ENCODE measurements at places on chromosomes 2 and 18.

- no peak for DNase-seq
Measured at GRCh38 chr2:15316370-15316814, 244.7 kb downstream of the NBAS start.

- no peak for DNase-seq
Measured at GRCh38 chr2:118425191-118425590, 336.9 kb downstream of the INSIG2 start.

- DNase-seq = no peak
Measured at GRCh38 chr2:197332641-197333040, 22.1 kb upstream of the ANKRD44 start.

GRCh38 chr2:230525682-230526081, 109.7 kb downstream of the SP100 start:
- no peak for DNase-seq

DNA sequence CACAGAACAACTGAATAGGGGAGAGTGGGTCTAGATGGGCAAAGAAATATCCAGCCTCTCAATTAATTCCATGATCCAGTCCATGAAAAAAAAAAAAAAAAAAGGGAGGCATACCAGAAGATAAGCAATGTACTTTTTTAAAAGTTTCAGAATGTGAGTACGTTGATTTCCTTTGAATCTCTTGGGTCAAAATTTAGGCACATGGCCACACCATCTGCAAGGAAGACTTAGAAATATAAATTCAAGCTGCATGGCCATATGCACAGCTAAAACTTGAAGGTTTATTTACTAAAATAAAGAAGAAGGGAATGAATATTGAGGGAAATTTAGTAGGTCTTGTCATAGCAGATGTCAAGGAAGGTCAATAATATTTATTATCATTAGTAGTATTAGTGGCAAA, 286.5 kb upstream of the CDH7 start:
- no peak for DNase-seq

- DNase-seq = no peak
Measured at GRCh38 chr2:55914786-55915185, 8.8 kb downstream of the EFEMP1 start.

- no peak for DNase-seq
Measured at GRCh38 chr2:127701651-127702394, 526 bp downstream of the SFT2D3 start.

DNA sequence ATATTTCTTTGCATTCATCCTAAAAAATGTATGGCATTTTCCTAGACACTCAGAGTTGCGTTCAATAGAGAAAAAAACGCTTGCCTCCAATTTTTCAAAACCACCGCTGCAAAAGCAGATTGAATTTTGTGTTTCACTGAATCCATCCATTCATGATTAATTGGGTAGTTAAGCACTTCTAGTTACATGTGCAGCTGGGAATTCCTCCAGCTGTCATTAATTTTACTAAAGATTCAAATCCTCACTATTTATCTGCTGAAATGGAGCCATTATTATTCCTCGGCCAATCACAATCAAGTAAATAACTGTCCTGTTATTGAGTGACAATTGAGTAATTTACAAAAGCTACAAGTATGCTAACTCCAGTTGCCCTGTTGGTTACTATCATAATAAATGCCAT, 75.8 kb upstream of the ARL5A start:
- DNase-seq = no peak

GRCh38 chr2:217731805-217732204, 271.0 kb downstream of the TNS1 start:
- no peak for DNase-seq

DNA sequence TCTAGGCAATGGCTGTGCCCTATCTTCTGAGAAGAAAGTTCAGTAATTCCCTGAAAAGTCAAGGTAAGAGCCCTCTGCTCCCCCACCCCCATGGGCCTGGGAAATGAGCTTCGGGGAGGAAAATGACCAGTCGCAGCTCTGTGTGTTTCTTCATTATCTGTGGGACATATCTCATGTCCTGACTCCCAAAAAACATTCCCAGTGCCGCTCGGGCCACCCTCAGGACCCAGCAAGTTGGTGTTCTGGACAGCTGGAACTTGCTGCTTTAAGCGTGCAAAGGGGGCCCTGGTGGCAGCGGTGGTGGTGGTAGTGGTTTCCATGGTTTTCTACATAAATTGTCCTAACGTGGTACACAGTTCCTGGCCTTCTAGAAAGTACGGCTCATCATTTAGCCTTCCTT, 17.2 kb upstream of the PRLH start:
- no peak for DNase-seq
